ENCODE measurements at places on chromosomes 2 and 18.

- no peak for DNase-seq
Measured at GRCh38 chr18:74921057-74921820, 287.7 kb downstream of the PTGR3 start.

GRCh38 chr18:76319366-76319765 lies 175.7 kb downstream of the ZNF516 start:
- DNase-seq: no peak

DNA sequence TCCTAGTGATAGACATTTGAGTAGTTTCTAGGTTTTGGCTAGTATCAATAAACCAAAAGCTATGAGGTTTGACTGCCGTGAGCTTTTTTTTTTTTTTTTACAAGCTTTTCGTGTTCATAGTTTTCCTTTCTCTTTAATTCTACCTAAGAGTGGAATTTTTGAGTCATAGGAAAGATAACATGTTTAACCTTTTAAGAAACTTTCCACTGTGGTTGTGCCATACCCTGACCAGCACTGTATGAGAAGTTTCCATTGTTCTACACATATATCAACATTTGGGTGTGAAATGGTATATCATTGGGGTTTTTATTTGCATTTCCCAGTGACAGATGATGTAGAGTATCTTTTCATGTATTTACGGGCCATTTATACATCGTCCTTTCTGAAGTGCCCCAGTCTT lies 31.7 kb downstream of the UBE2F start:
- DNase-seq: no peak

DNA sequence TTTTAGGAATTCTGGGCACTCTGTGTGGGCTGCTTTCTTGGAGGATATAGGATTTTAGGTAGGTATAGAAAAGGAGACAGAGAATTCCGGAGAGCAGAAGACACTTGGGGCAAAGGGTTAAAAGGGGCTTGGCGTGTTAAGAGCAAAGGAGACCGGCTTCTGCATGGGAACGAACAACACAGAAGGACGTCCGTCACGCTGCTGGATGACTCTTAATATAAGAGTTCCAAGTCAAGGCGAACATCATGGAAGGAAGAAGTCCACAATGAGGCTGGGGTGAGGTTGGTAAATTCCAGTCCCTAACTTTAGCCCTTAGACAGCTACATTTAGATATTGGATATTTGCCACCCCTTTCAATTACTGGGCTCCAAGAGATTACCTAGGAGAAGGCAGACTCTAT lies 15.9 kb upstream of the SLC20A1 start:
- DNase-seq: no peak

DNA sequence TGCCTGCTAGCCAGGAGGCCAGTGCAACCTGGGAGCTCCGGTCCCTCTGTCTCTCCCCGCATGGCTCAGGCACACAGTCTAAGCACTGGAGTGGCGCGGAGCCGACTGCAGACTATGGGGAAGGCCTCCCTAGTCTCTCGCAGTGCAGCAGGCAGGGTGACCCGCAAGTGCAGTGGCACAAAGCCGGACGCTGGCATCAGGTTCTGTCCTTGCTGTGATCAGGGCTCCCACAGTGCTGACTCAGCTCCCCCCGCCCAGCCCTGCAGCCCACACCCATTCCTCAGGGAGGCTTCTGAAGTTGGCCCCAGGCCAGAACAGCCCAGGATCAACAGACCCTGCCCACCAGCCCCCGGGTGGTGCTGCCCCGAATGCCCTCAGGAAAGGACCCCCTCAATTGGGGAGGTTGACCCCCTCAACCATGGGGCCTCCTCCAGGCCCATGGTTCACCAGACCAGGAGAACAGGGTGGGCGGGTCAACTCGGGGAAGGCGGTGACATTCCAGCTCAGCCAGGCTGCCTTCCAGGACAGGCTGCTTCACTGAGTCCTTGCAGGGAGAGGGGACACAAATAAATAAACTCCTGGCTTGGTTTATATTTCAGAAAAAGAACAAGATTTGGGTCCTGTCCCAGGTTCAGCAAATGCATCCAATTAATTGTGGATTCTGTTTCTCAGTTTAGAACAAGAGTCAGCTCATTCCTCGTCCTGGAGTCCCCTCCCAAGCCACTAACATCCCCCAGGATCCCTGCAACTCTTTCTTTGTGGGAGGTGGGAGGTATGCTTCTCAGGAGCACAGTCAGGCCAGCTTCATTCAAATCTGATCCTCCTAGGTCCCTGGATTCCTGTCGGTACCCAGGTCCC lies 12.2 kb downstream of the BIN1 start:
- no peak for DNase-seq

GRCh38 chr2:11669454-11670291 lies at the start of gene NTSR2:
TSS of gene NTSR2 (minus strand) at chr2:11670195. CDS start at chr2:11670129, 66 bp downstream.
- no peak for DNase-seq

DNA sequence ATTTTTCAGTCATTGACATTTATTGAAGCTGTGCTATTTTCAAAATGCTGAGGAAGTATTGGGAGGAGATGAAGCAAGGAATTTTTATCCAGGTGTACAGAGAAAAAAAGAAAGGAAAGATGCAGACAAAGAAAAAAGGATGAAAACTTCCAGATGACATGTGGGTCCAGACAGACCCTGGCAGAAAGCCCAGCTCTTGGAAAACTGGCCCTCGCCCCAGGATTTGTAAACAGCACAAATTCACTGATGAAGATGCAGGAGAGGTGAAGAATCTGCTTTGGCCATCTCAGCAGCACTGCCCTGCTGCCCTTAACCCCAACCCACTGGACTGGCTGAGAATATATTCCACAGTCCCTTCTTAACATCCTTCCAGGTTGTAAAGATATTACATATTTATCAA lies 12.5 kb downstream of the TACR1 start:
- no peak for DNase-seq

GRCh38 chr2:231190531-231191197 lies 7.8 kb upstream of the ARMC9 start:
- DNase-seq: no peak

DNA sequence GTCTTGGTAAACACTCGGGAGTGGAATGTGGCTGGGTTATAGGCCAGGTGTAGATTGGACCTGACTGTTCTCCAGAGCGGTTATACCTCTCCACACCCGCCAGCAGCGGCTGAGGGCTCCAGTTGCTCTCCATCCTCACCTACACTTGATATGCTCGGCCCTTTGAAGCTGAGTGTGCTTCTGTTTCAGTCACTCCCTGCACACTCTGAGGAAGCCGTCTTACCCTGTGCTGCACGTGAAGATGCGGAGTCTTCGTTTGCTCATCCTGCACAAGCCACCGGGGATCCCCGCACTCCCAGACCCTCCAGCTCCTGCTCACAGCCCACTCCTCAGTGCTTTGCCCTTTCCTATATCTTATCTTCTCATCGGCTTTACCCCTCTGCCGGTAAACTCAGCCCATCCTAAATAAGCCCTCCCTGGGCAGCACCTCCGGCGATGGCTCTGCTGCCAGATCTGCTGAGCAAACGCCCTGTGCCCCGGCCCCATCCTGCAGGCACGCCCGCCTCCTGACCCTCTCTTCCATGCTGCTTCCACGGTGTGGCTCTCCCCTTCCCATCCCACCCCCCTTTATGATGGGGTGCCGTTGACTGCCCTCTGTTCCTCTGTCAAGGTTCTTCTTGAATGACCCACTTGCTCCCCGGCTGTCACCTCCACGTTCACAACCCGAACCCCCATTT lies 47.3 kb upstream of the ODC1 start:
- no peak for DNase-seq

- DNase-seq: no peak
Measured at GRCh38 chr2:181165199-181165868, 184.9 kb downstream of the UBE2E3 start.

DNA sequence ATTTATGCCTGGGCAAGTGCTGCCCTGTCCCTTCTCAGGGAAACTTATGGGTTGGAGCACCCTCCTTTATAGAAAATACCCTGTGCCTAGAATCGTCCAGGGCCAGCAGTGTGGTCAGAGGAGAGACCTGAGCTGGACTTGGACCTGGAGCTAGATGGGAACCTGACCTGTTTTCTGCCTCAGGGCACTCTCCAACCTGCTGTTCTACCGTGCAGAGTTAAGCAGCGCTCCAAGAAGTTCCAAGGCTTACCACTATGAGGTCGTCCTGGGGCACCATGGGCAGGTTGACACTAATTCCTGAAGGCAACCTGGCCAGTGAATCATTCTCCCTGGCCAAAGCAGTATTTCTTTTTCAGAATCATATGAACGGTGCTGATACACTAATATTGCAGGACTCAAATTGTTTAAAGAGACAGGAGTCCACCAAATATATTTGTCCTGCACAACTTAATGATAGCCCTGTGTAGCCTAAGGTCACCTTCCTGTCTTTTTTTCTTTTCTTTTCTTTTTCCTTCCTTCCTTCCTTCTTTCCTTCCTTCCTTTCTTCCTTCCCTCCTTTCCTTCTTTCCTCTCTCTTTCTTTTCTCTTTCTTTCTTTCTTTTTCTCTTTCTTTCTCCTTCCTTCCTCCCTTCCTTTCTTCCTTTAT lies 455.4 kb upstream of the HNMT start:
- DNase-seq: no peak

DNA sequence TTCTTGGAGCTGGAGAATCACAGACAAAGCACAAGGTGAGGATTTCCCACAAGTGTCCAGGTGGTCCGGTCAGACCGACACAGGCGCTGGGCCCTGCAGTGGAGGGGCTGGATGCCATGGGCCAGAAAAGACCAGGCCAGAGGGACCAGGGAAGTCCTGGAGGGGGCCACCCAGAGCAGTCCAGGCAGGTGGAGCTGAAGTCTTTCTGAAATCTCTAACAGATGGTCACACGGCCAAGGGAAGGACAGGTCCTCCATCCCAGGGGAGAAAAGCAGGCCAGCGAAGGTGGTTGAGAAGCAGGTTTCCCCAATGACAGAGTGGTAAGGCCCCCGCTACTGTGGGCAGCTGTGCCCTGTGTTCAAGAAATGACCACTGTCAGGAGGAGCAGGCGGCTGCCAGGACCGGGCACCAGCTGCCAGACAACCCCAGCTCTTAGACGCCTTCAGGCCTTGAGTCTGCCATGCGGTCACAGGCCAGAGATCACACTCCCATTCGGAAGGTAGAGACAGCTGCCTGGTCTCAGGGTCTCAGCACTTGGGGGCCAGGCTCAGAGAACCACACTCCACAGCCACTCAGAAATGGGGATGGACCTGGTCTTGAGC lies 25.9 kb downstream of the HS1BP3 start:
- no peak for DNase-seq

GRCh38 chr2:168155680-168156079 lies 91.7 kb downstream of the STK39 start:
- DNase-seq: no peak

DNA sequence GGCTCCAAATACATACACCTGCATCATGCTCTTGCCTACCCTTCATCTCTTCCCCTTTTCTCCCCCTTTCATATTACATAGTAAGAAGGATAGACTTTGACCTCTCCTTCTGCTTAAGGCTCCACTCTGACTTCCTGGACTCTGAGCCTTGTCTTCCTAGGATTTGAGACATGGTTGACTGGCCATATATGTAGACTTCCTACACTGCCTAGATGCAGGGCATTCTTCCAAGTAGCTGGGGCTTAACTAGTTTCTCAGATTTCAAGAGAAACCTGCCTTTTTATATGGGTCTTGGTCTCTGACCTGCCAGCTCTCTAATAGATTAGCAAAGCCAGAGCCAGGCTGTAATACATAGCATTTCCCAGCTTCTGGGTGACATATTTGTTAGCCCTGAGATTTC lies 35.4 kb upstream of the CYP26B1 start:
- DNase-seq: no peak

- DNase-seq: no peak
Measured at GRCh38 chr2:112869258-112869842, 32.8 kb upstream of the IL1B start.

DNA sequence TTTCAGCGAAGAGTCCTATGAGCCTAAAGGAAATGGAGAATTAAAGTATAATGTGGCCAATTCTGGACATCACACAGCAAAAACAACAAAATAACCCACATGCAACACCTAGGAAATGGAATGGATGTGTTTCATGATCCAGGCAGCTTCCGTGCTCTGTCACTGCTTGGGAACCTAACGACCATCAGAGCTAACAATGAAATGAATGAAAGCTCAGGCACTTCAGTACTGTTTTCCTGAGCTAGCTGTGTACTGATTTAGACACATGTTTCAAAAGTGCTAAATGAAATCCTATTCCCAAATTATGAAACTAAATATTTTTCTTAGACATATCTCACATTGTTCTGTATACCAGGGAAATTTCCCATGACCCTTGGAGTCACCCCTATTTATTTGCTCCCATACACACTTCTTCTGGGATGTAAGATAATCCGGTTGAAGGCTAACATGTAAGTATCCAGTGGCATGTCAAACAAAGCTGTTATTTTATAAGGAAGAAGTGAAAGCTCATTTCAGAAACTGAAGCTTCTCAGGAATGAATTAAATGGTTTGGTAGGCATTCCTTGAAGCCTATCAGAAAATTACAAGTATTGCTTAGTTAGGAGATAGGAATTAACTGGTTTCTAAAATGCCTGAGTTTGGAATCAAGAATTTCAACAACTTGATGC lies 108.5 kb upstream of the RND3 start:
- DNase-seq: no peak

All from GM12891 (cell line).